D721Med (cell line): ENCODE measurements at places on chromosomes 4 and X.

DNA sequence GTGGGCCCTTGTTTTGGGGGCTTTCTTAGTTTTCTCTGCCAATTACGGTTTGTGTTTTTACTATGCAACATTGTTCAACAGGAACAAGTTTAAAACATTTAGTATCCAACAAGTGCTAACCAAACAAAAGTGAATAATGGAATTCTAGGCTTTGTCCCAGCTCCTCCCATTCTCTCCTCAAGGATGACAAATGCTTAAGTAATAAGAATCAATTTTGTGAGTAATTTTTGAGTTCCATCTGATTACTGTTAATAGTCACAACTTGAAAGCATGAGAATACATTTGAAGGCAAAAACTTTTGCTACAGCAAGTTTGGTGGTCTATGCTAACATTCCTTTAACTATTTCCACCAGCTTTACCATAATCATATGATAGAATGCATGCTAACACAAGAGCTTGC is 78.1 kb upstream of the HPGD start:
- no peak for DNase-seq

DNA sequence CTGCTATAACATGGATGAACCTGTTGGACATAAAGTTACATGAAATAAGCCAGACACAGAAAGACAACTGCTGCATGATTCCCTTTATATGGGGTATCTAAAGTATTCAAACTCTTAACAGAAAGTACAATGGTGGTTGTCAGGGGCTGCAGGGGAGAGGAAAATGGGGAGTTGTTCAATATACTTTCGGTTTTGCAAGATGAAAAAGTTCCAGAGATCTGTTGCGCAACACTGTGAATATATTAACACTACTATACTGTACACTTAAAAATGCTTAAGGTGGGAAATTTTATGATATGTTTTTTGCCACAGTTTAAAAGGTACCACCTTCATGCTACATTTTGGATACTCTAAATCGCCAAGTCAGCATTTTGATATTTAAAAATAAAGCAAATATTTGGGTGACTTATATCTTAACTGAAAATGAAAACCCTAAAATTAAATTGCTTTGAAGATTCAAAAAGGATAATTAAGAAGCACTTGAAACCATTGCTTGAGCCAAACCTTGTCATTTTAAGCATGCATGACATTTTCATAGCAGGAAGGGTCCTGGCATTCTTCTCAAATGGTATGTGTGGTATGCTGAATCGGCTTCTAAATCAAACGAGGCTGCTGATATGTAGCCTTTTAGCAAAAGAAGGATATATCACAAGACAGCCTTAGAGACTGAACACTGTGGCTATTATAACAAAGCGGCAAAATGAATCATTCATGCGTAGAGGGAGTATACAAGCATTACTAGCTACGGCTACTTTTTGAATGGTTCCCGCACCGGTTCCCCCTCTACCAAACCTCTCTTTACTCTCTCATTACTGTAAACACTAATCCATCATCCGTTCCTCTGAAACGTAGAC is 607.1 kb upstream of the DIPK2B start:
- no peak for DNase-seq

GRCh38 chr4:139242511-139243051 is 37.4 kb downstream of the MGARP start:
- no peak for DNase-seq

DNA sequence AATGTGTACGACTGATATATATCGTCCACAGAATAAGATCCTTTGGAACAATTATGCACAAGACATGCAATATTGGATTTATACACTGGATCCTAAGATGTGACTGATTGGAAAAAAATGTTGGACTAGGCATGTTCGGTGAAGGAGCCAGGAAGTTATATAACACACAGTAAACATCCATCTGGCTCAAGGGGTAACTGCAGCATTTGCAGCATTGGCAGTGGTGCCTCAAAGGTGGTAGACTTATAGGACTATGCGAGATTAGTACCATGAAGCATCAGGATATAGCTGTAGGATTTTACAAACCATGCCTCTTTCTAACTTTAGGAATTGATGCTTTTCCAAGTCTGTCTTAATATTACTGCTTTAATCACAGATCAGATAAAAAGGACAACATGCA is 34.3 kb downstream of the MSX1 start:
- DNase-seq: no peak

DNA sequence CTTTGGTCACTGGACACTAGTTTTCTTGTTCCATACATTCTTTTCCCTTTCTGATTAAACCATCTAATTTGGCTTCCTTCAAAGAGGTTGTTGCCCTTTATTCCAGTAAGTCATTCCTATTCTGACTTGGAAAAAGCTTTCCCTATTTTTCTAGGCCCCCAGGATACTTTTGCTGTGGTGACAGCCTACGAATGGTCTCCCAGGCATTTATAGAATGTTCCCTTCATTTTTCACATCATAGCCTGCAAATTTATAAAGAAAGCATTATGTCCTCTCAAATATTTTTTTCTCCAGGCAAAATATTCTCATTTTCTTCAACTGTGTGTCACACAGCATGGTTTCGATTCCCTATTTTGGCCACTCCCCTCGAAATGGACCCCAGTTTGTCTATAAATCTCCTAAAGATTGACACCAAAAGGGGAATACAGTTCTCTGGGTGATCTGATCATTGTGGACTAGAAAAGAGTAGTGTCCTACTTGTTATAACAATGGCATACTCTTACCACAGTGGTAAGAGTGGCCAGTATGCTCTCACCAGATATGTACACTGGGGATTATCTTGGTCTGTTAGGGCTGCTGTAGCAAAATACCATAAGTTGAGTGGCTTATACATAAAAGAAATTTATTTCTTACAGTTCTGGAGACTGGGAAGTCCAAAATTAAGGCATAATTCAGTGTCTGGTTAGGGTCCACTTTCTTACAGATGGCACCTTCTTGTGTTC is 41.5 kb upstream of the BMP2K start:
- no peak for DNase-seq
